ENCODE measurements at places on chromosomes 12 and 14.
A peak's percentile ranks its signal among the peaks of the same experiment; 100 is the strongest.

GRCh38 chr12:1529228-1529861 is 65.0 kb downstream of the FBXL14 start:
- DNase-seq = no peak

DNA sequence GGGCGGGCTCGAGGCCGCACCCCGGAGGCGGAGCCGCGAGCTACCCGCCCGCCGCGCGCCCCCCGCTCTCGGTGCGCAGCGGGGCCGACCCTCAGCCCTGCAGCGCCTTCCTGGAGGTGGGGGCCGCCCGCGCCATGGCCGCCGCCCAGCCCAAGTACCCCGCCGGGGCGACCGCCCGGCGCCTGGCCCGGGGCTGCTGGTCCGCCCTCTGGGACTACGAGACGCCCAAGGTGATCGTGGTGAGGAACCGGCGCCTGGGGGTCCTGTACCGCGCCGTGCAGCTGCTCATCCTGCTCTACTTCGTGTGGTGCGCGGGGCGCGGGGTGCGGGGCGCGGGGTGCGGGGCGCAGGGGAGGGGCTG is at the start of gene P2RX2:
Gene P2RX2 (plus strand): TSS at position 94 of the 361 bp plus-strand sequence. CDS start 41 bp downstream, at position 135.
- DNase-seq = no peak

- DNase-seq = no peak
Observed at GRCh38 chr12:119005085-119005484, 23.7 kb downstream of the SRRM4 start.

GRCh38 chr12:119666226-119666795 is 1.6 kb upstream of the PRKAB1 start:
- no peak for DNase-seq

DNA sequence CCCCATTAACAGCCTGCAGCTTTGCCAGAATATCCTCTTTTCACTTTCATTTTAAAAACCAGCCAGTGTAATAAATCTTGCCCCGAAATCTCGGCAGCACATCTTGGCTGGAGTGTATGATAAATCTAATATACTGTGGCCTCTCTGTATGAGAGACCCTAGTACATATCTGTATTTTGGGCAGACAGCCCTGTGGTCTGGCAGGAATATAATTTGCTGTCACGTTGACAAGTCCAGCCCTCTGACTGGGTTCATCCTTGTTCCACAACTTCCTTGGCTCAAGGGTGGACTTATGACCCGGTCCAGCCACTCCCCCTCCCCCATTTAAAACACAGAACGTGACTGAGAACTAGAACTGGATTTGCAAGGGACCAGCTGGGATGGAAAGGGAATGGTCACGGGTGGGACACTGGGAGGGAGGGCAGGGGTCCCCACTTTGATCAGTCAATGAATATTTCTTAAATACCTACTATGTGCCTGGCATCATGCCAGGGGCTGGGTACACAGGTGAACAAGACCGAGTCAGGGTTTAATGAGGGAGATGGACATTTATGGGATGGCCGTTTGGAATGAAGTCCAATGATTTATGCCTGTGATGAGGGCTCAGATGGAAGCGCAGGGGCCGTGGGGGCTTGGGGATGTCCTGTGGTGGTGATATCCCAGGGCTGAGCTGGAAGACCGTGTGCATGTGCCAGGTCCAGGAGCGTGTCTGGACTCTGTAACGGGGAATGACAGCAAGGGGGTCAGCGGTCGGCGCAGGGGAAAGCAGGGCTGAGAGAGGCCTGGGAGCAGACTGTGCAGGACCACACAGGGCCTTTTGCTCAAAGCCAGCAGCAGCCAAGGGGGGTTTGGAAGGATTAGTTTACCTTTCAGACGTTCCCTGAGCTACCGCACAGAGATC is 190.5 kb downstream of the PHETA1 start:
- DNase-seq = no peak

- DNase-seq = no peak
Observed at GRCh38 chr14:100671906-100672305, 54.8 kb upstream of the DLK1 start.

DNA sequence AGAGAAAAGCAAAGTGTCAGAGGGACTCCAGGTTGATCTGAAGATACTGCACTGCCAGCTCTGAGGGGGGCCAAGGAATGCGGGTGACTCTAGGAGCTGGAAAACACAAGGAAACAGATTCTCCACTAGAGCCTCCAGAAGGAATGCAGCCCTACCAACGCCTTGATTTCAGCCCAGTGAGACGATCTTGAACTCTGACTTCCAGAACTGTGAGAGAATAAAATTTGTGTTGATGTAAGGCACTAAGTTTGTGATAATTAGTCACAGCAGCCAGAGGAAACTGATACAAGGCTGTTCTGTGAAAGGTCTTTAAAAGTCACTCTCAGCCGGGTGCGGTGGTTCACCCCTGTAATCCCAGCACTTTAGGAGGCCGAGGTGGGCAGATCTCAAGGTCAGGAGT is 34.2 kb downstream of the CKAP4 start:
- peak; percentile 36 for DNase-seq

DNA sequence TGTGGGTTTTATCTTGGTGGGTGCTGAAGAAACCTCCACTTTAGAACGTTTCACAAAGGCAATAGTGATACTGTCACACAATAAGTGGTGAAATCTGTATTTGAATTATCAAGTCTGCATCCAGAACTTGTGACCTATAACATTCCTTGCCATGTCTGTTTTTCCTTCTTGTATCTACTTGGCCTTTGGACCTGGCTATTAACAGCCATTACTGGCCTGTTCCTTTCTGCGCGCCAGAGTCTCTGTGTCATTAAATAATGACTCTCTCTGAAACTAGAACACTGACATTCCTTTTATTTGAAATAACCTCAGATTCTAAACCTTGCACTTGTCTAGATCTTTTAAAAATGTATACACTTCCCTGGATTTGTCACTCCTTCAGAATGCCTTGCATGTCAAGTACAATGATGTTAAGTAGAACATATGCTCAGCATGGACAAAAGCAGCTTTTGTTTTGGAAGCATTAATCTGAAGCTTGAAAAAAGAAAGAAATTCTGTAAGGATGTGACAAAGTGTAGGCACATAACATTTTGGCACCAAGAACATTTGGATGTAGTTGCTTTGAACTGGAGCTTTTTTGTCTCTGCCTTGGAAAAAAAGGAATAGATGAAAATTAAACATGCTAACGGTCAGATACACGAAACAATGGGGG is 95.5 kb upstream of the RPL10L start:
- no peak for DNase-seq

GRCh38 chr12:92398565-92399309 is 253.1 kb upstream of the BTG1 start:
- DNase-seq = no peak

DNA sequence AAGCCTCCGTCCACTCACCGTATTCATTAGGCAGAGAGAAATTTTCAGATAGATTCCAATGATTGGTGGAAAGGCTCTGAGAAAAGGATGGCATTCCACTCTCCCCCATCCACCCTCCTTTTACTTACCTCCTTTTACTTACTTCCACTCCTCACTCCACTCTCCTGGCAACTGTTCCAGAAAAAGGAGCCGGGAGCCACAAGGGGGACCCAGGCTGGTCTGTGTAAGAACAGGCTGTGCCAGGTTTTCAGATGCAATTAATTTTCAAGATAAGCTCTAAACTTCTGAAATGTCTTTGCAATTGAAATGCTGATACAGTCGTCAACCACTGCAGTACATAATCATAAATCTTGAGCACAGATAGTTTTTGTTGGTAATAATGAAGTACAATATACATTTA is 248.8 kb downstream of the ANO6 start:
- no peak for DNase-seq

- DNase-seq = no peak
Observed at GRCh38 chr14:96811985-96812667, 14.9 kb downstream of the VRK1 start.

DNA sequence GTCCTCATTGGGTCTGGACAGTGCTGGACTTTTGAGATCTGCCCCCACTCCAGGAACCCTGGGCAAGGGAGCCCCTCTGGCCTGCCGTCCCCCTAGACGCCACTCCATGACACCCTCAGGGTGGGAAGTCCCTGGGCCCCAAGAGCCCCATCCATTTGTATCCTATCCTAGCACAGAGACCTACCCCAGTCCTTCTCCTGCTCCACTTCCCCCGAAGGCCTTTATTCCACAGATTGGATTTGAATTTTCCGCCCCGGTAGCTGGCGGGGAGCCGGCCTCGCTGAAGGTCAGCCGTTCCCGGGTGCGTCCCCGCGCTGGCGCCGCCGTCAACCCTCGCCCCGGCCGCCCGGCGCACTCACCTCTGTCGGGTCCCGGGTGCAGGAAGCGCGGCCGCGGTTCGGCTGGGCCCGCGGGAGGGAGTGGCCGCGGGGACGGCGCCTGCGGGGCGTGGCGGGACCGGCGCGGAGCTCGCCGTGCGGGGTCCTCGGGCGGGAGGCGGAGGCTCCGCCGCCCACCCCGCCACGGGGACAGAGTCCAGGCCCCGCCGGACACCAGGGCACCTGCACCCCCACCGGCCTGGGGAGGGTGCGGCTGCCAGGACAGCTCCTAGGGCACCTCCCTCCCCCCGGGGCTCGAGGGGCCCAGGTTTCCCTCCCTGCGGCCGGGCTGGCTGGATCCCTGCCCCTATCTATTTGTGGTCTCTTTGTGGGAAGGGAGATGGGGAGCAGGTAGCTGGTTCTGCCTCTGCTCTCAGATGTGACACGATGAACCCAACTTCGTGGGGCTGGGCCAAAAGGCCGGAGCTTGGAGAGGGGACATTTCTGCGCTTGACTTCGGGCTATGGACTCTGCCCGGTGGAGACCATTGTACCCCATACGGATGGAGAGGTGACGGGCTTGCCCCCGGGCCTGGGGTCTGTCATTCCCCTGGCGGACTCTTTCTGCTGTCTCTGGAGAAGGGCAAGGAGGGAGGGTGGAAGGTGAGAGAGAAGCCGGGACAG is 19.9 kb upstream of the GPR68 start:
- DNase-seq = no peak

DNA sequence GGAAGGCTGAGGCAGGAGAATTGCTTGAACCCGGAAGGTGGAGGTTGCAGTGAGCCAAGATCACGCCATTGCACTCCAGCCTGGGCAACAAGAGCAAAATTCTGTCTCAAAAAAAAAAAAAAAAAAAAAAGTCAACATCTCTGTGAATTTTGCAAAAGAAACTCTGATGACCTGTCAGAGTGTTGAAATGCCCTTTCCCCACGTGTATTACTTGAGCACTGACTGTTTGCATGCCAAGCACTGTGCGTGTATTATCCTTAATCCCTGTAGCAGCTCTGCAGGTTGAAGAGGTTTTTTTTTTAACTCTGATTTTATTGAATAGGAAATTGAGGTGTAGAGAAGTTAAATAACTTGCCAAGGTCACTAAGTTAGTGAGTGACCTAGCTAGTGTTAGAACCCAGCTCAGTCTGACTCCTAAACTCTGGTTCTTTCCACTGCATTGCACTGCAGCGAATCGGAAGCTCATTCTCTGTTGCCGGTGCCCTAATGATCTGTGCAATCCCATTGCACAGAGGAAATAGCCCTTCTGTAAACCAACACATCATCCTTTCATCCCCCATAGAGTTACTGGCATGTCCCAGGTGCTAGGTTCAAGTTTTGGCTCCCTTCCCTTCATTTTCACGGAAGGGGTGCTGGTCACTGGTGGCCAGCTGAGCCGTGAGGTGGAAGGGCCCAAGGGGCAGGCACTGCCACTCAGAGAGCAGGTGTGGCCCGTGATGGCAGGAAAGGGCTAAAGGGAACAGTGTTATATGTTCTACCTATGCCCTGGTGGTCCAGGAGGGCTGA is 122.3 kb downstream of the EML1 start:
- DNase-seq = no peak

GRCh38 chr14:100802766-100803165 is 23.2 kb upstream of the MEG3 start:
- no peak for DNase-seq

DNA sequence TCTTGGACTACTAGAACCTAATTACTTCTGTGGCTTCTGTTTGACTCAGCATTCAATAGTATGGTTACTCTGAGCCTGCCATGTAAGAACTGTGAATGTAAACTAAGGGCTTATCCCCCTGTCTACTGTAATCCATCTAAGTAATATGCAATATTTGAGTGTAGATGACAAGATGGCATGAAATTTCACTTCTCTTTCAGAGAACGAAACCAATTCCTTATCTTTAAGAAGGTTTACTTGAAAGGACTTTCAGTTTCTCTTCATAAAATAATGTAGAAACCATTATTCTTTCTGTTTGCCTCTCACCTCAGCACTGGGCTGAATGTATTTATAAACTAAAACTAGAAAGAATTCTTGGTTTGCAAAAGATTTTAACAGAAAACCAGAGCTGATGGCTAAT is 60.4 kb upstream of the ARID2 start:
- no peak for DNase-seq

- no peak for DNase-seq
Observed at GRCh38 chr12:32600681-32601080, 78.4 kb upstream of the DNM1L start.

GRCh38 chr12:105224399-105224798 is 11.6 kb downstream of the APPL2 start:
- DNase-seq = no peak

DNA sequence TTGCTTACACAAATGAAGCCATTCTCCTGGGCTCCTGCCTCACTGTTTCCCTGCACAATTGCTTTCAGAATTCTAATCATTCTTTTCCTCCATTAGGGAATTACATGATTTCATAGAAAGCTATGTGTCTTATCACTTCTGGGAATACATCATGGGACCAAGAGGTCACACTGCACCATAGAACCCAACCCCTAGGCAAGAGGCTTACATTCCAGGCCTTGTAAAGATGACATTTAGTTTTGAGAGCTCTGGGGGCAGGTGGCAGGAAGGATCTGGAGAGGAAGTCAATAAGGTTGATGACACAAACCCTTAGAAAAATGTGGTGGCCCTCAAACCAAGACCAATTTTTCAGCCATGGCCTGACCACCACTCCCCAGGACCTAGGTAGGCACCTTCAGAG is 57.1 kb downstream of the NUAK1 start:
- DNase-seq = peak; percentile 93

DNA sequence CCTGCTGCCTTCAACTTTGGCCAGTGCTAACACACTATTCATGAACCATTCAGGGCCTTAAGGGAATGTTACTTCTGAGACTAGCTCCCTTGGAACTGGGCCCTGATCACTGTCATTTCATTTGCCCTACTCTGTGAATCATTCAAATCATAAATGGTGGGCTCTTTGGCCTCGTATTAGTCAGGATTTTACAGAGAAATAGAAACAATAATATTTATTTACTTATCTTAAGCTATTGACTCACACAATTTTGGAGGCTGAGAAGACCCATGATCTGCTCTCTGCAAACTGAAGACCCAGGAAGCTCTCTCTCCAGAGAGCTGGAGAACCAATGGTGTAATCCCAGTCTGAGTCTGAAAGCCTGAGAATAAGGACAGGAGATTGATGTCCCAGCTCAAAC is 398.5 kb downstream of the LRIG3 start:
- DNase-seq = peak; percentile 40

DNA sequence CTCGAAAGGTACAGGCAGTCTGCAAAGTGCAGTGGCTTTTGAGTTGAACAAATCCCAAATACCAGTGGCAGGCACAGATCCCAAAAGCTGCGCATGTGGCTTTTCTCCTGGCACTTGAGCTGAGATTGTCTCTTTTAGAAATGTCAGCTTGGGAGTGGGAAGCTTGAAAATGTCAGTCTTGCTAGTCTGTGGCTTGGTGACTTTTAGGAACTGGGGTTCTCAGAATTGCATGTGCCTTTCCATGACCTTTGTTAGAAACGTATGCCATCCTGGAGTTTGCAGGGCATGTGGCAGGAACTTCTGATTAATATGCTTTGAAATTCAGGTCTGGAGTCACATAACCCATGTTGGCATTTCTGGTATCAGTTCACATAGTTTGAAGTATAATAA is 182.1 kb downstream of the CHST11 start:
- no peak for DNase-seq

- peak; percentile 88 for DNase-seq
Observed at GRCh38 chr12:19707948-19708409, 268.7 kb downstream of the AEBP2 start.
